ENCODE measurements at places on chromosomes 5 and 9. TPM values are rescaled to one million over a fixed set of nuclear protein-coding genes. Genes with fewer than 3 reads are reported as not detected.

- no peak overlapping the region for H3K27ac ChIP-seq
- peaks cover 6% of the 10 kb centered on the region for H3K4me1 ChIP-seq
- no peak overlapping the region for H3K4me3 ChIP-seq
- H3K36me3 ChIP-seq, result no peaks in the 10 kb centered on the region
- no peak for DNase-seq
- no peaks in the 10 kb centered on the region for H3K27me3 ChIP-seq
Observed at GRCh38 chr5:1767524-1768282, 31.9 kb downstream of the MRPL36 start.

DNA sequence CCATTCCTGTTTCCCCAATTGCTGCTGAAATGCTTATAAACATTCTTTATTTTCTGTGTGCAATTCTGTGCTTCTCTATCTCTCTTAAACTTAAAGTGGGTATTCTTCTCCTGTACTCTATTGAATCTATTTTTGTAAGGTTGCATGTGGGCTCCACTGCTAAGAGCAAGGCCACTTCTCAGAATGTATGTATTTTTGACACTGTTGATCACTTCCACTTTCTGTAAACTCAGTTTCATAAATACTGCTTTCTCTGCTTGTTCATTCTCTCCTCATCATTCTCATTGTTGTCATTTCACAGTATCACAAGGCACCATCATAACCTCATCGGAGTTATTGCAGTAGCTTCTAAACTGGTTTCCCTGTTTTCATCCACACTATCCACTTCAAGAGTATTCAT lies 483.0 kb upstream of the CDH18 start:
- no peaks in the 10 kb centered on the region for H3K4me1 ChIP-seq
- no peak overlapping the region for H3K4me3 ChIP-seq

DNA sequence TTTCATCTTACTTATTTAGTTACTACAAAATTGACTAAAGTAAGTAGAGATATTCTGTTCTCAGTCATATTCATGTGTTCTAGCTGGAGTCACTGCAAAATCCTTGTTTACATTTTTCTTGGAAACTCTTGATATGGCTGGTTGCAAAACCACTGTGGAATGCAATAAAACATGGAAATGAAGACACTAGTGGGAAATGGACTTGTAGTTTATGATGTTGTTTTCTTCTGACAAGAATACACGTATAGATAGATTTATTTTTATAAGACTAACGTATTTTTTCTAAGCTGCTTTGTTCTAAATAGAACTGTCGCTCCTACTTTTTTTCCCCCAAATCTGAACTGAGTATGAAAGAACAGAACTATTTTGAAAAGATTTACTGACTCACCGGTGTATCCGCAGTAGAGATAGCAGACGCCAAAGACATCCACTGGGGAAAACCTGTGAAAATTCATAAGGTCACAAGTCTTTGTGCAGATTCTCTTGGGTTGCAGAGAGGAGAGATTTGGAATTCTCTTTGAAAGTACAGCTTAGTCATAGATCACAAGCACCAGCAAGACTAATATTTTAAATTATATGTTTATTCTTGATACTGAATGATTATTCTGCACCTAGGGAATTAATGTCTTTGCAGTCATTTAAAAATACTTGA lies 119.6 kb upstream of the TAF11L2 start:
- DNase-seq, result no peak
- peaks cover 9% of the 10 kb centered on the region for H3K4me1 ChIP-seq
- no peak overlapping the region for H3K27ac ChIP-seq
- H3K4me3 ChIP-seq, result no peak overlapping the region
- no peaks in the 10 kb centered on the region for H3K36me3 ChIP-seq

DNA sequence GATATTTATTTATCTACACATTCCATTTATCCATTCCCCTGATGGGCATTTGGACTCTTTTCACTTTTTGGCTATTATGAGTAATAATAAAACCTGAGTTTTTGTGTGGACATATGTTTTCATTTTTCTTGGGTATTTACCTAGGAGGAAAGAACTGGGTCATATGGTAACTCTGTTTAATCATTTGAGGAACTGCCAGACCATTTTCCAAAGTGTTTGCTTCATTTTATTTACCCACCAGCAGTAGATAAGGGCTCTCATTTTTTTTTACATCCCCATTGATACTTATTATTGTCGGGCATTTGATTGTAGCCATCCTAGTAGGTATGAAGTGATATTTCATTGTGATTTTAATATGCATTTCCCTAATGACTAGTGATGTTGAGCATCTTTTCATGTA lies 7.7 kb upstream of the PTPDC1 start:
- no peak overlapping the region for H3K27ac ChIP-seq
- H3K27me3 ChIP-seq, result no peaks in the 10 kb centered on the region
- no peaks in the 10 kb centered on the region for H3K4me1 ChIP-seq

DNA sequence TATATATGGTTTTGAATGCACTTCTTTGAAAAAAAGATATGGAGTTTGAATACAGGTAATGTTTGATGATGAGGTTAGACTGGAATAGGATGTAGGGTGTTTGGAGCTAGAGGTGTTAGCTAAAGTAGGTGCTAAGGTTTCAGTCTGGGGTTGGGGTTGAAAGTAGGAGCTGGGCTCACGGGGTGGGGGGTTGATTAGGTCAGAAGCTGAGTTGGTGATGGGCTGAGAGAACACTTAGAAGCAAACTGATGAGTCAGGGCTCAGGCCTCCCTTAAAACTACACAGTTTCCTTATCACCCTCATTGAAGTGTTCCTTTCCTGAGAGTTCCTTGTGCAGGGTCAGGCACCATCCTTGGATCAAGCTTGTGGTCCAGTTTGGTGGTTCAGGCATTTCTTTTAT lies 308.8 kb upstream of the ADAMTS16 start:
- H3K36me3 ChIP-seq, result no peaks in the 10 kb centered on the region
- no peaks in the 10 kb centered on the region for H3K4me1 ChIP-seq
- no peak for DNase-seq

The NOXA1 gene
- total RNA-seq, result 0.55 TPM

DNA sequence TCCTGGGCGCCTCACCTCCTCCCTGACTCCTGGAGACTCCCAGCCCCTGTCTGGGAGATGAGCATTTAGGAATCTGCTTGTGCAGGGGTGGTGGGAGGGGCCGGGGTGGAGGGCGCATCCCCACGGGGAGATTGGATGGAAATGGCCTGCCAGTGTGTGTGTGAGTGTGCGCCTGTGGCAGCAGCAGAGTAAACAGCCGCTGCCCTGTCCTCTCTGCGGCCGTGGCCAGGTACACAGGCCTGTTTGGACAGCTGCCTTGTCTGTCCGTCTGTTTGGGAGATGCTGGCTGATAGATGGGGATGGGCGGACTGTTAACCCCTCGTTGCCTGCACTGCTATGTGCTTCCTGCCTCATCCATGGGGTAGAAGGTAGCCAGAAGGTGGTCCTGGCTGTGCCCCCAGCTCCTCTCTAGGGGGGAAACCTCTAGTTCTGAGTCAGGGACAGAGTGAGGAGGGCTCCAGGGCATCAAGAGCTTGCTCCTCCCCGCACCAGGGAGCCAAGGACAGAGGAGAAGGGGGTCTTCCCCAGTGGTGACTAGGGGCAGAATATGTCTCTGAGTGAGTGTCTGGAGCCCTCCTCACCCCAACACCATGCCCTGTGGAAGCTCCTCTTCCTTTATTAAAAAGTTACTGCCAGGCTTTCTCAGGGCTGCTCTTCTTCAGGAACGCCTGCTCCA lies 60.1 kb downstream of the LMX1B start:
- H3K27ac ChIP-seq, result no peak overlapping the region
- H3K36me3 ChIP-seq, result no peaks in the 10 kb centered on the region
- H3K27me3 ChIP-seq, result peaks cover 20% of the 10 kb centered on the region
- peak overlapping the region; percentile 10 for H3K4me3 ChIP-seq

- no peaks in the 10 kb centered on the region for H3K27me3 ChIP-seq
- no peak for DNase-seq
- H3K36me3 ChIP-seq, result no peaks in the 10 kb centered on the region
- no peaks in the 10 kb centered on the region for H3K4me1 ChIP-seq
- H3K4me3 ChIP-seq, result no peak overlapping the region
Observed at GRCh38 chr5:40784027-40784653, 14.0 kb downstream of the PRKAA1 start.

DNA sequence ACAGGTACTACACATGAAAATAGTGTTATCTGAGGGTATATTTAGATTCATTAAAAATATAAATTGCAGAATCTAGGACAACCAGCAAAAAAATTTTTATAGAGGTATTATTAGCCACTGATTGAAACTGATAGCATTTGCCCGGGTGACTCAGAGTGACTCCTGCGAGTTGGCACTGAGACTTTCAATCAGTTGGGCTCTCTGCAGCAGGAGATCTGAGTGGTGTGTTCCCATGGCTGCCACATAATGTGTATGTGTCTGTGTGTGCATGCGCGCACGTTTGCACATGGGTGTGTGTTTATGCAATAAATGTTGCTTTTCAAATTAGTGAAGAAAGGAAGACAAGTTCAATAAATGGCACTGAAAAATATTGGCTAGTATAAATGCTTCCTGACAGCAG lies 100.1 kb upstream of the MRPS30 start:
- H3K4me1 ChIP-seq, result no peaks in the 10 kb centered on the region
- no peaks in the 10 kb centered on the region for H3K36me3 ChIP-seq
- DNase-seq, result no peak
- no peaks in the 10 kb centered on the region for H3K27me3 ChIP-seq

- H3K27me3 ChIP-seq, result no peaks in the 10 kb centered on the region
- H3K4me3 ChIP-seq, result no peak overlapping the region
- no peaks in the 10 kb centered on the region for H3K4me1 ChIP-seq
- DNase-seq, result no peak
- H3K36me3 ChIP-seq, result no peaks in the 10 kb centered on the region
Observed at GRCh38 chr5:38291355-38291754, 33.0 kb downstream of the EGFLAM start.

The GOLM1 gene
- total RNA-seq, result 88.9 TPM

- no peaks in the 10 kb centered on the region for H3K27me3 ChIP-seq
- no peaks in the 10 kb centered on the region for H3K36me3 ChIP-seq
Observed at GRCh38 chr9:75454891-75455290, 366.6 kb downstream of the OSTF1 start.

- no peaks in the 10 kb centered on the region for H3K36me3 ChIP-seq
- peaks cover 2% of the 10 kb centered on the region for H3K4me1 ChIP-seq
Observed at GRCh38 chr5:120852222-120852860, 388.2 kb downstream of the PRR16 start.

- DNase-seq, result no peak
- no peaks in the 10 kb centered on the region for H3K36me3 ChIP-seq
Observed at GRCh38 chr9:31519424-31519823, 865.0 kb upstream of the ACO1 start.

The ZNF658 gene
- total RNA-seq, result 5.4 TPM

- no peaks in the 10 kb centered on the region for H3K36me3 ChIP-seq
- no peaks in the 10 kb centered on the region for H3K4me1 ChIP-seq
- H3K4me3 ChIP-seq, result no peak overlapping the region
- H3K27ac ChIP-seq, result peak overlapping the region; percentile 38
Observed at GRCh38 chr9:134407121-134407779, 81.0 kb downstream of the RXRA start.

The SLC1A1 gene
- total RNA-seq, result 11.7 TPM
